Mucosa of gallbladder (tissue), 1 donor: ENCODE measurements at places on chromosomes 3 and 15. TPM values are rescaled to one million over a fixed set of nuclear protein-coding genes. Genes with fewer than 3 reads are reported as not detected.

GRCh38 chr15:65833501-65834205 is 35.6 kb upstream of the RAB11A start:
- DNase-seq, result peak; percentile 28

The CTXND1 gene
- total RNA-seq, result 0.09 TPM

- peak; percentile 9 for DNase-seq
These were observed 59.9 kb upstream of the KLF13 start for GRCh38 chr15:31266712-31267111.

- no peak for DNase-seq
These were observed at the start of gene STRA6 for GRCh38 chr15:74202452-74203401. STRA6 (minus strand) TSS chr15:74202787; CDS start chr15:74202267, 520 bp downstream.

- no peak for DNase-seq
These were observed 23.3 kb downstream of the SNRK start for GRCh38 chr3:43309372-43310305.

GRCh38 chr15:64006642-64007041 is 39.6 kb downstream of the DAPK2 start:
- DNase-seq, result peak; percentile 57

The THPO gene
- 0.29 TPM for total RNA-seq

GRCh38 chr3:133426721-133427120 is 26.9 kb downstream of the BFSP2 start:
- no peak for DNase-seq

The MKRN2OS gene
- total RNA-seq, result 8.2 TPM

DNA sequence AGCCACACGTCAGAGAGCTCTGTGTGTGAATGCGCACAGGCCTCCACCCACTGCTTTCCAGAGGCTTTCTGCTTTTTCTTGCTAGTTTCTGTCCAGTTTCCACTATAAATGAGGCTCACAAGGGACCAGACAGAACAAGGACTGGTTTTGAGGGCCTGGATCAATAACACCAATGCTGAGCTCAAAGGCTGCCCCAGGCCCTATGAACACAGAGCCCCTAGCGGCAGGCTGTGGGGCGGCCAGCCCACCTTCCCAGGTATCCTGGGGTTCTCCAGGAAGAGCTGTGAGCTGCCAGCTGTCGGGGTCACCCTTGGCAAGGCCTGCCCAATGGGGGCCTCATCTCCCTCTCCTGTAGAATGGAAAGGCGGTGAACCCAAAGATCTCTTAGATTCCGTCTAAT is 2.2 kb upstream of the ITIH3 start:
- DNase-seq, result no peak

DNA sequence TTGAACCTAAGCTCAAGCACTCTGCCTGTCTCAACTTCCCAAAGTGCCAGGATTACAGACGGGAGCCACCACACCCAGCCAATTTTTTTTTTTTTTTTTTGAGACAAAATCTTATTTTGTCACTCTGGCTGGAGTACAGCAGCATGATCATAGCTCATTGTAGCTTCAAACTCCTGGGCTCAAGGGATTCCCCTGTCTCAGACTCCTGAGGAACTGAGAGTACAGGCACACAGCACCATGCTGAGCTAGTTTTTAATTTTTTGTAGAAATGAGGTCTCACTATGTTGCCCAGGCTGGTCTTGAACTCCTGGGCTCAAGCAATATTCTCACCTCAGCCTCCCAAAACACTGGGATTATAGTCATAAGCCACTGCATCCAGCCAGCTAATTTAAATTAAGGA is 36.8 kb upstream of the SUCLG2 start:
- DNase-seq, result no peak

DNA sequence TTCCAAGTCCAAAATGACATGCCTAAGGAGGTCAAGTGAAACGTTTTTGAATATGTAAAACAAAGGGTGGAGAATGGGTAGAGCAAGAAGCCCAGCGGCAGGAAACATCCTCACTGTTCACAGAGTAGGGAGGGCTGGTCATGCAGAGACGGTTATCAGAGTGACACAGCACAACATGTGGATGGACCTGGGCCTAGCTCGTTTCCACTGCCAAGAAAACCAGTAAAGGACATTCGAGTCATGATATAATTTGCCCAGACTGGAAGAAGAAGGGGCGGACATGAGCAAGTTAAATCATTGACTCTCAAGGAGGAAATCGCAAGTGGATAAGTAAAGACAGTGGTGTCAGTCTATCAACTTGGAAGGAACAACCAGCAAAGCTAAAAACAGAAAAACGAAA is 89.3 kb downstream of the LRIG1 start:
- DNase-seq, result no peak

DNA sequence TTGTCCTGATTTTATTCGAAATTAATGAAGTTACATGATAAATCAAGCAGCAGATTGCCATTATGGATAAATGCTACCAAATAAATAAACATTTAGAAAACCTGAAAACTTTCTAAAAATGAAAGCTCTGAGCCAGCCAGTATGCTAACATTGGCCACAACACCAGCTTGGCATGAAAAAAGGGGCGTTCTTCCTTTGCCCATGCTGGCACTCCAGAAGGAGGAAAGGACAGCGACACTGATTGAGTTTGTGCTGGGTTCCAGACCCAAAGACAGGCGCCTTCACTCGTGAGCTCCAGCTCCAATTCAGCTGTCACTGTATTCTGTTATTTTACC is 5.1 kb downstream of the STIMATE start:
- no peak for DNase-seq

GRCh38 chr3:165505657-165506056 is 309.5 kb upstream of the SLITRK3 start:
- no peak for DNase-seq

GRCh38 chr15:68620721-68621527 is 42.1 kb downstream of the CORO2B start:
- DNase-seq, result peak; percentile 71

DNA sequence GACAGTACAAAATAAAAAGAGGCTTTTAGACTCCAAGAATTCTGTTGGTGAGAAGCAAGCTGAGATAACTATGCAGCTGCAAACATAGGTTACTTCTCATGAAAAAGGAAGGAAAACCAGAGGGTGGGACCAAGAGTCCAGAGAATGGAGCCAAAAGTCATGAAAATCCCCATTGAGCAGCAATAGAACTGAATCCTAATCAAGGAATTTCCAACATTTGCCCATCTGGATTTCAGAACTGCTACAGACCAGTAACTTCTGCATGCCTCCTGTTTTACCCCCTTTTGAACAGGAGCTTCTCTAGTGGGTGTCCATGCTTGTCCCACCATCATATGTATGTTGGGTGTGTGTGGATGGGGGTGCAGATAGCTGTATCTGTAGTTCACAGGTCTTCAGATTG is 33.6 kb upstream of the BNC1 start:
- DNase-seq, result no peak

GRCh38 chr3:40829876-40830275 is 305.1 kb downstream of the ZNF621 start:
- DNase-seq, result no peak

The ANKDD1A gene
- total RNA-seq, result 3.5 TPM

The ZNF385D gene
- 25.8 TPM for total RNA-seq
